ENCODE measurements at places on chromosomes 1 and 21.
A peak's percentile ranks its signal among the peaks of the same experiment; 100 is the strongest.

- DNase-seq = no peak
These were observed 17.1 kb downstream of the ARHGEF16 start for GRCh38 chr1:3471356-3472087.

GRCh38 chr21:18603980-18604379 is 200.4 kb upstream of the TMPRSS15 start:
- no peak for DNase-seq

DNA sequence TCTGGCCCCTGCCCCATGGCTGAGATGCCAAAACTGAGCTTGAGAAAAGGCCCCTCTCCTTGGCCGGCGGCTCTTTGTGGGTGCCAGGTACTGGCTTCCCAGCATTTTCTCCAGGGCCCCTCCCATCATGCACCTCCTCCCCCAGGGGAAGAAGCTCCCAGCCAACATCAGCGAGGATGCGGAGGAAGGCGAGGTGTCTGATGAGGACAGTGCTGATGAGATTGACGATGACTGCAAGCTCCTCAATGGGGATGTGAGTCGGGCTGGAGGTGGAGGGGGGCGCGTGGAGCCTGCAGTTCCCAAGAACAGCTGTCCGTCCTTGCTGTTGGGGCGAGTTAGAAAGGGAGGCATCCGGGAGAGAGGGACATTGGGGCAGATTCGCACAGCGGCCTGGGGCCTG is 13.5 kb downstream of the PLCH2 start:
- DNase-seq = no peak

DNA sequence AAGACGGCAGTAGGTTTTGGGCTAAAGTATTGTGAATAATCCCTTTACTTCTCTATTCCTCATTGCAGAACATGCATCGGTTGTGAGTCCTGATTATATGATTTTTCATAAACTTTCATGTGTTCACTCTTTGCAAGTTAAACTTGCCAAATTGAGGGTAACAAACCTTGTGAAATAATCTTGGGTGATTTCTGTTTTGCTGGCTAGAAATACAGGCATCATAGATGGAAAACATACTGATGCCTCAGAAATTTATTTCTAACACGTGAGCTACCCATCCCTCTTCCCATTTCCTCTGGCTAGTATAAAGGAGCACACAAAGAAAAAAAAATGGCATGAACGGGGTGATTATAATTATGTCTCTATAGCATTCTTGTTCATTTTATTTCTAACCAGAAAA is 39.6 kb downstream of the RGS5 start:
- DNase-seq = no peak

GRCh38 chr1:181100015-181100905 is 11.8 kb downstream of the IER5 start:
- DNase-seq = no peak

- DNase-seq = no peak
These were observed 11.7 kb downstream of the LHX9 start for GRCh38 chr1:197928849-197929336.

- no peak for DNase-seq
These were observed 1.8 kb downstream of the AURKAIP1 start for GRCh38 chr1:1373051-1373814.

DNA sequence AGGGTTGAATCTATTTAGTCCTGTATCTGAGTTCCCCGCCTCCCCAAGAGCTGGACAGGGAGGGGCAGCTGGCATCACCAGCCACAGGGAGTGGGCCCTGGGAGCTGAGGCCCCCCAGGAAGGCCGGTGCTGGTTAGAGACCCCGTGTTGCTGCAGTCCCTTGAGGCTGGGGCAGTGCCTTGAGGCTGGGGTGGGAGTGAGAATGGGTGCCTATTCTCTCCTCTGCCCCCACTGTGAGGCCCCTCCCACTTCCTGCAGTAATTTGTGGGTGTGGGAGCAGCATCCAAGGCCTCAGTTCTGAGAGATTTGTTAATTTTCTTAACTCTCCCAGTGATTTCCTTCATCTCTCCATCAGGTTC is 2.5 kb upstream of the TRAPPC3 start:
- no peak for DNase-seq

DNA sequence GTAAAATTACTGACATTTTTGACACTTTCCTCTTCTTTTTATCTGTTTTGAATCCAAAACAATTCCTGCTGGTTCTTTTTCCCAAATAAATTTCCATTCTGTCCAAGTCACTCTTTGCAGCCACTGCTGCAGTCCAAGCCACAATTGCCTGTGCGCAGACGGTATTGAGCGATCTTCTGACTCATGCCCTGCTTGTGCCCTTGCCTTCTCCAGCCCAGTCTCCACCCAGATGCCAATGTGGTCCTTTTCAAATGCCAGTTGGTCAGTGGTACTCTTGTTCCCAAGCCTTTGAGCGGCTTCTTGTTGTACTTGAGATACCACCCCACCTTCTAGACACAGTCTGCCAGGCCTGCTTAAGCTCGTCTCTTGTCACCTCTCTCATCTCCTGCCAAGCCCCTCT is 78.9 kb downstream of the CAMTA1 start:
- no peak for DNase-seq

GRCh38 chr1:15345705-15346345 is 63.9 kb upstream of the EFHD2 start:
- DNase-seq = peak; percentile 50

GRCh38 chr1:164838786-164839185 is 279.8 kb downstream of the PBX1 start:
- DNase-seq = no peak

DNA sequence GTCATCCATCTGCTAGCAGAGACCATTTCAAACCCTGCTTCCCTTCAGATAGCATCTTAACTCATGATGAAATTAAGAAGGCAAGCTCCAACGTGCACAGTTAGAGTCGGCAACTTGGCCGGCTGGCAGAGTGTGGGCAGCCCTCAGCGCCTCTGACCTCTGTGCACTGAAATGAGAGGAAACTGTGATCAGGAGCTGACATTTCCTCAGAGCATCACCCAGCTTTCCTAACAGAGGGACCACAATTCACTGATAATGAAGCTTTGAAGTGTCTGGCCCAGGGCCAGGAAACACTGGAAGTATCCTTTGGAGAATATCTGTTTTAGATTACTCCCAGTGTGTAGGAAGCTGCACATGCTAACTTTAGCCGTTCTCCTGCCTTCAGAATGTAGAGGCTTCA is 145.0 kb upstream of the ZC3H11B start:
- DNase-seq = no peak

DNA sequence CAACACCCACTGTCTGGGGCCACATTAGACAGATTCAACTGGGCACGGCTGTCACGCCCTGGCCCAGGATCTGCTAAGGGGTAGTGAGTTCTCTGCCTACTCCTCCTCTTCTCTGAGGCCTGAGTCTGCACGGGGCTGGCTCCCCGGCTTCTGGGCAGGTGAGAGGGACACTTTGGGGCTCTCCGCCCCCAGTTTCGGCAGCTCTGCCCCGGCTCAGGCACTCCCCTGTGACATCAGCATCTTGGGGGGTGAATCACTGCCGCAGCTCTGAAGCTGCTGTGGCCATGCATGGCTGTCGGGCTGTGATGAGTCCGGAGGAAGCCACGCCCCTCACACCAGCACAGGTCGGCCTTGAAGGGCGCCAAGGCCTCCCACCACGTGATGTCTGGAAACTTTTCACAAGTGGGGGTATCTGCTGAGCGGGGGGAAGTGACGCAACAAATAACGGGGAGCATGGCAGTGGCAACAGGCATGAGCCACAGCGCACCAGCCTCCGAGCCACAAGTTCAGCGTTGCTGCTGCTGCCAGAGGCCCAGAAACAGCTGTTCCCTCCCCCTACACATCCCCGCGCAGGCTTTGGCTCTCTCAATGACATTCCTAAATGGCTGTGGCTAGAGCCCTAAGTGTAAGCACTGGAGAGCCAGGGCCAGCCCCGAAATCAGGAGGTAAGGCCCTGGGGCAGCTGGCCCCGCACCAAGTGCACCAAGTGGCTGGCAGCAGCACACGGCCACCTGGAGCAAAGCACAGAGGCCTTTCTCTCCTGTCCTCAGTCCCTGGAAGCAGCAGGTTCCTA is 26.3 kb downstream of the ZBTB17 start:
- DNase-seq = peak; percentile 85

DNA sequence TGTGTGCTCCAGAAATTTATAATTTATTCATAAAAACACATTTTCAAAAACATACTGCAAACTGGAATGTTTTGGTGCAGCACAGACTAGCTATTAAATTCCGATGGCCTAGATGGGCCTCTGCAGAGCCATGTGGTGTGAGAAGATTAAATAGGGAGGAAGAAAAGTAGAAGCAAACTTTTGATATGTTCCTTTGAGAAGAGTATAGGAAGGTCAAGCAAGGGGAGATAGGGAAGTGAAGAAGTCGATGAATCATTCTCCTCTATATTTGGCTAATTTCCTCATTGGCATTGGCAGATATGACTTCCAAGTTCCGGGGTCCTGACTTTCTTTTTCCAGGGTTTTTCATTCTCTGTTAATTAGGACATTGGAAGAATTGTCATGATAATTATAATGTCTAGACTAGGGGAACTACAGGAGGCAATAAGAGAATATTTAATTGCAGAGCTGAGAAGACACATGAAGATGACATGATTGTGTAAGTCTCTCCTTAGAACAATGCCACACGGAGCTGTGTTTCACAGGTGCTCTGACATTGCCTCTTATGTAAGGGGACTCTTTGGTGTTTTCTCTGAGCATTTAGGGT is 19.3 kb upstream of the ZNF326 start:
- no peak for DNase-seq

DNA sequence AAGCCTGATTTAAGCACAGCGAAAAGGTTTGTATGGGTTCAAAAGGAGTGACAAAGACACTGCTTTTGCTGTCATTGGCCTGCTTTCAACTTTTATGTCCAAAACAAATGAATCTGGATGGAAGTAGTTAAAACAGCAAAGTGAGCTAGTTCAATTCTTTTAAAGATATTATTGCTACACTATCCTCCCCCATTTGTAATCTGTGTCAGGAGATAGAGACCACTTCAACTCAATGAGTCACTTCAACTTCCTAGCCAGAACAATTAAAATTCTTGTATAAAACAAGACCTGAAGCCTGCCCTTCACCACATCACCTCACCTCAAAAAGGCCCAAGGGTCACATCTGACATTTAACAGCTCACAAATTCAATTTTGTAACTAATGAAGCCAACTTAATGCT is 364.1 kb upstream of the LYPLAL1 start:
- no peak for DNase-seq

DNA sequence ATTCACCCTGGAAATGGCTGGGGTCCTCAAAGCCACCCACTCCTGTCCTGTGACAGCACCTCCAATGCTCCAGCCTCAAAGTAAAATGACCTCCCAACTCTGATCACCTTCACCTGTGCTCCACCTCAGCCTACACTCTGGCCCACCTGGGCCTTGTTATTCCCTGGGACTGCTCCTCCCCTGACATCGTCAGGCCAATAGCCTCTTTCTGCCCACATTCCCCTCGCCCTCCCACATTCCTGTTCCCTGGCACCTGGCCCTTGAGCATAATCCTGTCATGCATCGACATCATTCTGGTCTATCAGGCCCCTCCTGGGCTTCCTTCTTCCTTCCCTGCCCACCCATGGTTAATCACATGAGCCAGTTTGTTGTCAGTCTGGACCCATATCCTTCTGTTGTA is 13.2 kb upstream of the BCAR3 start:
- DNase-seq = no peak

DNA sequence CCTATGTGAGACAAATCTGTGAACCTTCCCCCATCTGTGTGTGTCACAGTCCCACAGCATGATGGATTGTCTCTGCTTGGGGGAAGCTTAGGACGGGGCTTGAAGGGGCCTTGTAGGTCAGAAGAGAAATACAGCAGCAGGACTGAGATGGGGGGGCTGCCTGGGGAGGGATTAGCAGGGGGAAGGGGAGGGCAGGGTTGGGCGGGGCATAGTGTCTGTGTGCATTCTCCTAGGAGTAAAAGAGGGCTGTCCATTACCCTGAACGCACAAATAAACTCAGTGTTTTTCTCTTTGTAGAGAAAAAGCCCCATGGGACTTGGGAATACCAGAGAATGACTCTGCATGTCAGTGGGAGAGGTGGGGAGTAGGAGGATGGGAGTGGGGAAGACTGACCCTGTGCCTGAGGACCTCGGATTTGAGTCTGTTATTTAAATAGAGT is 16.4 kb downstream of the RNF220 start:
- no peak for DNase-seq

DNA sequence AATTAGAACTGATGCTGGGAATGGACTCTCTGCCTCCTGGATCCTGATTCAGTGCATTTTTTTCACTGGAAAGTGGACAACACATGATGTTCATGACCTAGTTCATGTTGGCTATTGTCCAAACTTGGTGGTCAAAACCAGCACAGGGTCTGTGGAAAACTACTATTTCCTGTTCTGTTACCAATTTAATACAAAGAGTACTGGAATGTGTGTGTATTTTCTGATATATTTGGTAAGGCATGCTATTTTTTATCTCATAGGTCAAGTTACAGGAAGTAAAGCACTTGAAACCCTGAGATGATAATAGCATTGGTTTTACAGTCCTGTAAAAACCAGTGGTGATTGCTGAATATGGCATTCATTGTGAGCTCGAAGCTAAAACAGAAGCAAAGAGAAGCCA is 89.9 kb downstream of the SGIP1 start:
- DNase-seq = no peak

DNA sequence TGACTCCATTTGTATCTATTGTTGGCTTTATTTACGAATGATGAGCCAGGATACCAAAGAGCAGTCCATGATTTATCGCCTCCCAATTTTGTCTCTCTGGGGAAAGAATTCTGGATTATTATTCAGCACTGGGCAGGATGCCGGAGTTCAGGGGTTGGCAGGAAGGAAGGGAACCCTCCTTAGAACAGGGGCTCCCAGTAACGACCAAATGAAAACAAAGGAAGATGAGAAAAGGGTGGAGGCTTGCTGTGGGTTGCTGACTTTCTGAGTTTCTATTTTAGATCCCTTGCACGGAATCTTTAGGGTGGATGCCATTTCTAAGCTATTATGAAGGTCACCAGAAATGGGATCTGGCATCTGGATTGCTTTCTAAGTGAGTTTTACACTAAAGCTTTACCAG is 231.2 kb upstream of the LYPLAL1 start:
- no peak for DNase-seq

GRCh38 chr1:206946261-206946660 is at the start of gene PIGR:
Gene PIGR, minus strand, starts transcription at chr1:206946466. Its CDS starts 5,935 bp downstream, at chr1:206940531.
- no peak for DNase-seq

DNA sequence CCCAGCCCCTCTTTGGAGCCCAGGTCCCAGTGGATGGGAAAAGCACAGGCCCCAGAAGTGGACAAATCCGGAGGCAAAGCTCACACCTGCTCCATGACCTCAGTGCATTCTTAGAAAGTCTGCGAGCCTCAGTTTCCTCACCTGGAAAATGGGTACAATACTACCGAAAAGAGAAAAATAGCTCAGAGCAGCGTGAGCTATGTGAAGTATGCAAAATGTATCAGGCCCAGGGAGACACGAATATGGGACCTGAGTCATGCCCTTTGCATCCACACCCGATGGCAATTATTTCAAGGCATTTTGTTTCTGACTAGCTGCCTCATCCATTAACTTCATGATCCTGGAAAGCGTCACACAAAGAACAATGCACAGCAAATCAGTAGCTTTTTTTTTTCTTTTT is 9.2 kb downstream of the ALDH4A1 start:
- DNase-seq = no peak

- no peak for DNase-seq
These were observed 62.8 kb downstream of the CNST start for GRCh38 chr1:246629030-246629429.

GRCh38 chr1:66464802-66465201 is 69.2 kb upstream of the SGIP1 start:
- no peak for DNase-seq

GRCh38 chr1:15578921-15579682 is 5.7 kb downstream of the AGMAT start:
- no peak for DNase-seq

- no peak for DNase-seq
These were observed 141.3 kb downstream of the NRIP1 start for GRCh38 chr21:14923468-14923867.

Measured in activated T-helper 1 cell treated with anti-CD3 and anti-CD28 coated beads, Interleukin-2, amount 50 U/mL, for 16 hours (primary cell).